CD4-positive, alpha-beta T cell treated with Interleukin-6 at 100 ng/mL for 8 hours (primary cell): ENCODE measurements at places on chromosomes 5 and 9.

DNA sequence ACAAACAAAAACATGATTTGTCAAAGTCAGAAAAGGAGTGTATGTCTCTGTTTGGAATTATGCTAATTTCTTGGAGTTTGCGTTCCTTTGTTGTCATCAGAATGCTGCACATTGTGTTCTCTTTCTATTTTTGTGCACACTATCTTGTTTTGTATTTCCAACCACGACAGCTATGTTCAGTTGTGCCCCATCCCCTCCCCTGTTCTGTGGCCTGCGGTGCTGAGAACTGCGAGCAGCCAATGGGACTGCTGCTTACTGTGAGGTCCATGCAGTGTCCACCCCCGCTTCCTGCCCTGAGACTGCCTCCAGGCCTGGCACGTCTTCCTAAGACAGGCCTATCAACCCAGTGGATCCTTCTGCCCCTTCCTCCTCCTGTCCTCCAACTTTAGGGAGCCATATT is 76.8 kb downstream of the PALM2AKAP2 start:
- DNase-seq, result no peak

- DNase-seq, result no peak
Observed at GRCh38 chr9:121476156-121476555, 23.5 kb downstream of the GGTA1 start.

GRCh38 chr5:179418972-179419371 is 73.7 kb upstream of the ADAMTS2 start:
- DNase-seq, result no peak

DNA sequence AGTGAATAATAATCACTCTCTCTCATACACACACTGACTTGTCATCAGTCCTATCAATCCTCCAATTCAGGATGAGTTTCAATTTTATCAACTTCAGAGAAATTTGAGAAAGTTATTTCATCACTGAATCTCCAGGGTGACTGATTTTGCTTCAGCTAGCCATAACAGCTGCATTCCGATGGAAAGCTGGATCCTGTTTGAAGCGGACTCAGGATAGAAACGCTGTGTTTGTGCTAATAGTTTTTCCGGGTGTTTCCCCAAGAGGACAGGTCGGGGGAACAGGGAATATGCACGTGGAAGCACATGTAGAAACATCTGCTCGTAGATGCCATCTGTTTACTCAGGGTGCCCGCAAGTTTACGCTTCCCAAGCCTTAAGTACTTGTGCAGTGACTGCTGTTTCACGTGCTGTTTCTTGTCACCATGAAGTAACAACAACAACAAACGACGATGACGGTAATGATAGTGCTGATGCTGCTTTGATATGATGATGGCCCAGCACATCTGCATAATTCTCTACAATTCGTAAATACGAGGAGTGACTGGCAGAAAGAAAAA is 263.7 kb upstream of the DAPK1 start:
- no peak for DNase-seq

DNA sequence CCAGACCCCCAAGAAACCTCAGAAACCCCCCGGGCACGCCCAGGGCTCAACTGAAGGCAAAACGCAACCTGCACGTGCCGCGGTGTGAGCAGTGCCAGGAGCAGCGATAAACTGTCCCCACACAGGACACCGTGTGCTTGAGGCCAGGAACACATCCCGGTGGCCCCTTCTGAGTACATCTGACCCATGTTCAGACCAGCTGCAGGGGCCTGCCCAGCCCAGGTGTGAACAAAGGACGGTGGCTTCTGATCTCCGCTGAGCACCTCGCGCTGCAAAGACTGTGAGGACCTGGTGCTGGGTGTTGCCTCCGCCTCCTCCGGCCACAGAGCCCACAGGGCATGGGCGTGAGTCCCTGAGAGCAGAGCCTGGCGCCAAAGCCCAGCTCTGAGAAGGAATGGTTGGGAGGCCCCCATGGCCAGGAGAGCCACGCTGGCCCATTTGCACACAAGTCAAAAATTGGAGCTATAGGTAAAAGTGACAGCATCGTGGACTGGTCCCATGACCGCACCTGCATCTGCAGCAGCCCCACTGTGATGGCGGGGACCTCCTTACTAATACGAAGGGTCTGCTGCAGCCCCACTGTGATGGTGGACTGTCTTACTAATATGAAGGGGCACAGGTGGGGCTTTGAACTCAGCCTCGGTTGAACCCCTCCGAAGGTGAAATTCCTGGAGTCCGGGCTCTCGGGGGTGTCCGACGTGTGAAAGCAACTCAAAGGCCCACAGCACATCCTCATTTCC is 31.5 kb downstream of the NDUFS6 start:
- no peak for DNase-seq

GRCh38 chr5:159906463-159906862 is 9.8 kb upstream of the ADRA1B start:
- DNase-seq, result no peak

DNA sequence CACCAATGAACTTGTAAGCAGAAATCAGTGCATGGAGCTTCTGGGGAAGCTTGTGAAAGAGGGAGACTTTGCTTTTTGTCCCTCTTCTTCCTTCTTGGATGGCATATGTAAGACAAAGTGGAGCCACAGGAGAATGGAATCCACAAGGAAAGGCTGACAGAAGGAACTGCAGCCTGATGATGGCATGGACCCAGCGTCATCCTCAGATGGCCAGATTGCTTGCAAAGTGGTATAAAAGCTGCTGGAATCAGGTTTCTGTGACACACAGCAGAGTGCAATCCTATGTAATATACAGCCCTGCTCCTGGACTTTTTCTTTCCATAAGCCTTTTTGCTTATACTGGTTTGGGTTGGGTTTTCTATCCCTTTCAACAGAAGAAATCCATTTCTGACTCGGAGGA is 31.4 kb upstream of the SPARC start:
- no peak for DNase-seq

DNA sequence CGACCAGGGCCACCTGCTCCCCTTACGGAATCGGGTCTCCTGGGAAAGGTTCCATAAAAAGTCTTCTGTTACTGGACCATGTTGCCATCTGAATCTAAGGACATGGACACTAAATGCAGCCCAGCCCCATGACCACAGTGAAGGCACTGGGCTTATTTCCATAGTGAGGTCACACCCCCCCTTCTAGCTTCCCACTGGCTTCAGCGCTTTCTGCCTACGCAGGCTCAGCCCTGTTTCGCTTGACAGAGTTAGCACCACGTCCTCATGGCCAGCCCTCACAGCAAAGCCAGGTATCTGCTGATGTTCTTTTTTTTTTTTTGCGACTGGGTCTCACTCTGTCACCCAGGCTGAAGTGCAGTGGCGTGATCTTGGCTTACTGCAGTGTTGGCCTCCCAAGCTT is 14.1 kb downstream of the UCK1 start:
- no peak for DNase-seq
